NCI-H187 treated with DMSO at 0.1 percent for 48 hours (cell line): ENCODE measurements at places on chromosomes 7 and 10.

- DNase-seq = no peak
Observed at GRCh38 chr7:7992506-7992905, 23.9 kb downstream of the GLCCI1 start.

- DNase-seq = no peak
Observed at GRCh38 chr7:23759671-23760391, 49.8 kb downstream of the STK31 start.

DNA sequence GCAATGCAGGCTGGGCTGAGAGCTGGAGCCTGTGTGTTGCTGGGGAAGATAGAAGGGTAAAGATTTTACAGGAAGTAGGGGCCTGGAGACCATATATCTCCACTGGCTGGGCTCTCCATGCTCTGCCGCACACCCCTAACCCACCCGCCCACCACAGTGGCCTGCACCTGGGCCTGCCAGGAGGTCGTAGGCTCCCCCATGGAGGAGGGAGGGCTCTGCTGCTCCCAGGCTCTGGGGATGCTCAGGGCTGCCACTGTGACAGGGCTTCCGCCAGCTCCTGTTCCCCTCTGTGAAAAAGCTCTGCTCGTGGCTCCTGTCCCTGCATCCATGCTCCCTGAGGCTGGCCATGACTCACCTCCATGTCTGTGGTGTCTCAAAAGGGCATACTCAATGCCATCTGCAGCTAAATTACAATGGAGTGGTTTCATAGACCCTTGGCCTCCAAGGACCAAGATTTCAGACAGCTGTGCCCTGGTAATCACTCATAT, 106.0 kb downstream of the CXCL12 start:
- no peak for DNase-seq

- DNase-seq = no peak
Observed at GRCh38 chr10:119770928-119771327, 45.1 kb downstream of the INPP5F start.

GRCh38 chr7:2012981-2013380, 219.8 kb downstream of the MAD1L1 start:
- no peak for DNase-seq

- DNase-seq = no peak
Observed at GRCh38 chr7:33928986-33929385, 23.6 kb downstream of the BMPER start.

- DNase-seq = no peak
Observed at GRCh38 chr7:141339603-141340002, 211.6 kb upstream of the AGK start.

GRCh38 chr7:128154504-128154903, 86.6 kb upstream of the LEP start:
- DNase-seq = no peak

DNA sequence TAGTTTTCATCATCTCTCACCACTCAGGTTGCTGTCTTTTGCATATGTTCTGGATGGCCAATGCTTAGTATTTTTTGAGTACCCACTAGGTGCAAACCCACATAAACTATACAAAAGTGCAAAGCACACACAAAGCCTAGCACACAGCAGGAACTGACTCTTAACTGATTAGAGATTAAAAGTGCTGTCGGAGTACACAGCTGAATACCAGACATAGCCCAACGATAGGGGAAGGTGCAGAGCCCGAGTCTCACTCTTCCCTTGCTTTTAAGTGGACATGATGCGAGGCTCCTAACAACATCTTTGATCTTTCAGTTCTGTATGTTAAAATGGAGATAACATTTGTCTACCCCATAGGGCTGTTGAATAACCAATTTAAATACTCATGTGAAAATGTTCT, 90.8 kb downstream of the DPY19L1 start:
- DNase-seq = no peak

- DNase-seq = no peak
Observed at GRCh38 chr10:112213836-112214235, 30.3 kb upstream of the GPAM start.

DNA sequence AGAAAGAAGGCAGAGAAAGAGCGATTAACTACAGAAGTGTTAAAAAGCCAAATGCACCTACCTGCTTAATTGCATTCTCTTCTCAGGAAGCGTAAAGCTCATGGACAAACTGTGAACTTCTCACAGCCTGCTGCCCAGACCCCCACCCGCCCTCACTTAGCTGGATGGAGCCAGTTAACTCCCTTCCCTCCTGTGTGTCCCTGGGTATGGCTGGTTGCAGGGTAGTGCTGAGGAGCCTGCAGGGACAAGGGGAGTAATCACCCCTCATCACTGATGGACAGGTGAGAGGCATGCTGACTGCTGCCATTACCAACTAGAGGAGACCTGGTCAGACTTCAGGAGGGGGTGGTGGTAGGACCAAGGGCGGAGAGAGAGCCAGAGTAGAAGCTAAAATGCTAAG, 37.5 kb downstream of the ENO4 start:
- DNase-seq = no peak

- no peak for DNase-seq
Observed at GRCh38 chr10:113517165-113517900, 35.5 kb upstream of the HABP2 start.

DNA sequence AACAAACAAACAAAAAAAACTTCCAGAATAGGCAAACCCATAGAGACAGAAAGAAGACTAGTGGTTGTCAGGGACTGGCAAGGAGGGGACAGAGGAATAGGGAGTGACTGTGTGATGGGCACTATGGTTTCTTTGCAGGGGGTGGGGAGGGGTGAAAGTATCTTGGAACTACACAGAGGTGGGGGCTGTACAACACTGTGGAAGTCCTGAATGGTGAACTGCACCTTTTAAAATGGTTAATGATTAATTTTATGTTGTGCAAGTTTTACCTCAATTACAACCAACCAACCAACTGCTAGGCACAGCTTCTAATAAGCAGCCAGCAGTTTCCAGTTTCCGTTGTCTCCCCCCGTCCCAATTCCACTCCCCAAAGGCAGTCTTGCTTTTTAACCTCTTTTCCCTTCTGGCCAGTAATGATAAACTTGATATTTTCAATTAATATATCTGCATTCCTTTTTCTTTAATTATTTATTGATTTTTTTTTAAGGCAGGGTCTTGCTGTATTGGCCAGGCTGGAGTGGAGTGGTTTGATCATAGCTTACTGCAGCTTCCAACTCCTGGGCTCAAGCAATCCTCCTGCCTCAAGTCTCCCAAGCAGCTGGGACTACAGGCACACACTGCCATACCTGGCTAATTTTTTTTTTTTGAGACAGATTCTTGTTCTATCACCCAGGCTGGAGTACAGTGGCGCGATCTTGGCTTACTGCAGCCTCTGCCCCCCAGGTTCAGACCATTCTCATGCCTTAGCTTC, 46.8 kb downstream of the HIP1 start:
- no peak for DNase-seq

DNA sequence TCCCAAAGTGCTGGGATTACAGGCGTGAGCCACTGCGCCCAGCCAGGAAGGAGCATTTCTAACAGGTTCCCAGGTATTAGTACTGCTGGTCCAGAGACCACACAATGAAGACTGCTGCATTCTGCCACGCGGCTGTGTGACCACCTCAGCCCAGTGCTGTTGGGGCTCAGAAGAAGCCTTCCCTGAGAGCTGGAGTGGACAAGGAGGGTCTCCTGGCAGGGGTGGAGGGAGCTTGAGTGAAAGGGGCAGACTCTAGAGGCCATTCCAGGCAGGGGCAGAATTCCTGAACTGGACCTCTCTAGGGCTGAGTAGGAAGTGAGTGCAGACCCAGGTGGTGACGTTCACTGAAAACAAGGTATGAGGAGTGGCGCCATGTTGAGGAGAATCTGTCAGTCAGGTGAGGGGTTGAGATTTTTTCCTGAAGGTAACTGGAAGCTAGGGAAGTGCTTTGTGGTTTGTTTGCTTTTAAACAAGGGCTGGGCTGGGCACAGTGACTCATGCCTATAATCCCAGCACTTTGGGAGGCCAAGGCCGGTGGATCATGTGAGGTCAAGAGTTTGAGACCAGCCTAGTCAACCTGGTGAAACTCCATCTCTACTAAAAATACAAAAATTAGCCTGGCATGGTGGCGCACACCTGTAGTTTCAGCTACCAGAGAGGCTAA, 67.6 kb downstream of the TACC2 start:
- DNase-seq = no peak

GRCh38 chr7:33457039-33457438, 327.7 kb downstream of the BBS9 start:
- DNase-seq = no peak

DNA sequence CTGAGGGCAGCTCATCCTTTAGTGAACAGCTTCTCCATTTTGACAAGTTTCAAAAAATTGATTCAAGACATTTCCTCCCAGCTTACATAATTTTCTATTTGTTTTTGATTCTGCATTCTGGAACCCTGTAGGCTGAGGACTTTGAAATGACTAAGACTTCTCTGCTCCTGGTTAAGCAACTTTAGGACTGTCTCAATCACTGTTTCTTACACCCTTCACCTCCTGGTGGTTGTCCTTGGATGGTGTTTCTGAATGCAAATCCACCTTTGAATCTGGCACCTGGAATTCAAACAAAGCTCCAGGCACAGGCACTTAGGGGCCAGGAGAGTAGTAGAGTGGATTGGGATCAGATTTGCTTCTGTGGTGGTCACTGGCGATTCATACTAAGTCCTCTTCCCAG, 595.5 kb downstream of the LRMDA start:
- no peak for DNase-seq

DNA sequence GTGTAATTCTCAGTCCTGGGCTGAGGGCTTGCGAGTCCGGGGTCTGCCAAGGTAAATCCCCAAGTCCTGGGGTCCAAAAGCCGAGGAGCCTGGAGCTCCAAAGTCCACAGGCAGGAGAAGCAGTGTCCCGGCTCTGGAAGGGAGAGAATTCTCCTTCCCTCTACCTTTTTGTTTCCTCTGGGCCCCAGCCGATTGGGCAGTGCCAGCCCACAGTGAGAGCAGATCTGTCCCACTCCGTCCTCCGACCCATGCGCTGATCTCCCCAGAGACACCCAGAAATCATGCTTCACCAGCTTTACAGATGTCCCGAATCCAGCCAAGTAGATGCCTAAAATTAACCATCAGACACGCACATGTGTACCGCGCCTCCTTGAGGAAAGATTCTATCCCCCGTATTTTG, 8.1 kb upstream of the VIPR2 start:
- DNase-seq = no peak

GRCh38 chr7:129911790-129912189, 41.0 kb downstream of the UBE2H start:
- DNase-seq = no peak

GRCh38 chr10:78702876-78703275, 365.9 kb upstream of the ZMIZ1 start:
- no peak for DNase-seq

- no peak for DNase-seq
Observed at GRCh38 chr7:158415316-158415715, 172.3 kb downstream of the PTPRN2 start.

DNA sequence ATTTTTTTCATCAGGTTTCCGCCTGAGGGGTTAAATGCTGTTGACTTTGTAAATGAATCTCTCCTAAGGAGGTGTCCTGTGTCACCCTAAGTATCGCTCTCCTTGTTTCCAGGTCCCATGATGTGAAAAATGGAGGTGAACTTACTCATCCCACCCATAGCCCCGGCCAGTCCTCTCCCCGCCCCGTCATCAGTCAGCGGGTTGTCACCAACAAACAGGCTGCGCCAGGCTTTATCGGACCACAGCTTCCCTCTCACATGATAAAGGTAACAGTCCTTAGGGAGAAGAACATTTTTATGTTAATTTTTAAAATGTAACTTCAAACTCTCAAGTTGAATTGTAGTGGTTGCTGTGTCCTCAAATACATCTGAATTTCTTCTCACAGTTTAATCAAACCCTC, 116.5 kb downstream of the ANKRD61 start:
- DNase-seq = no peak

DNA sequence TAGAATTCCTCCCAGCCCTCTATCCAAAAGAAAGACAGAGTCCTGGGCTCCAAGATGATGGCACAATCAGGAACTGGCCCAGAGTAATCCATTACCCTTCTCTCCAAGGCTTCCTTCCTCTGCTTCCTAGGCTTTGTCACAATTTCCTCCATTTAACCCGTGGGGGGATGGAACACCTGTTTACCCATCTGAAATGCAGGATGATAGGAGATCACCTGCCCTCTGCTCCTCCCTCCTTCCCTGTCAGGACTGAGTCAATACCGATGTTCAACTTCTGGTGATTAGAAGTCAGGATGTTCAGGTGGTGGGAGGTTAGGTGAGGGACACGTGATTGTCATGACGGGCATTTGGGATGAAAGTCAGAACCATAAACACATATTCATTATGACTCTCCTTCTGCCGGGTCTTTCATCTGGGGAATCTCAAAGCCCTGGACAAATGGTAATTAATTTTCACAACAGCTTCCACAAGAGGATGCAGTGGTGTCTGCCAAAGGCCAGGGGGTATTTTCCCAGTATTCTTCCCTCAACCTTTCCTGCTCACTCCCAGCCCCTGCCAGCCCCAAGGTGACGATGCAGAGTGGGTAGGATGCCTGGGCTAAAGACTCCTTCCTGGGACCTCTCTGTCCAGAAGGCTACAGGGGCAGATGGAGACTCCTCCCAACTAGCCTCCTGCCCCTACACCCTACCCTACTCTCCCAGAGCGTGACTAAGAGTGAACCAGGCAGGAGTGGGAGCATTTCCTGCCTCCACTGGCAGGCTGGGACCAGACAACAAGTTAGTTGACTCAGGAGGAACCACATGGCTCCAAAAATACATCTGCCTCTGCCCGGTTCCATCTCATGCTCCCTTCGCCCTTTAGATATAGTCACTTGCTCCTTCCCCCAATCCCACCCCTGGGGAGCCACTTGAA, 27.9 kb downstream of the DUSP5 start:
- DNase-seq = no peak

DNA sequence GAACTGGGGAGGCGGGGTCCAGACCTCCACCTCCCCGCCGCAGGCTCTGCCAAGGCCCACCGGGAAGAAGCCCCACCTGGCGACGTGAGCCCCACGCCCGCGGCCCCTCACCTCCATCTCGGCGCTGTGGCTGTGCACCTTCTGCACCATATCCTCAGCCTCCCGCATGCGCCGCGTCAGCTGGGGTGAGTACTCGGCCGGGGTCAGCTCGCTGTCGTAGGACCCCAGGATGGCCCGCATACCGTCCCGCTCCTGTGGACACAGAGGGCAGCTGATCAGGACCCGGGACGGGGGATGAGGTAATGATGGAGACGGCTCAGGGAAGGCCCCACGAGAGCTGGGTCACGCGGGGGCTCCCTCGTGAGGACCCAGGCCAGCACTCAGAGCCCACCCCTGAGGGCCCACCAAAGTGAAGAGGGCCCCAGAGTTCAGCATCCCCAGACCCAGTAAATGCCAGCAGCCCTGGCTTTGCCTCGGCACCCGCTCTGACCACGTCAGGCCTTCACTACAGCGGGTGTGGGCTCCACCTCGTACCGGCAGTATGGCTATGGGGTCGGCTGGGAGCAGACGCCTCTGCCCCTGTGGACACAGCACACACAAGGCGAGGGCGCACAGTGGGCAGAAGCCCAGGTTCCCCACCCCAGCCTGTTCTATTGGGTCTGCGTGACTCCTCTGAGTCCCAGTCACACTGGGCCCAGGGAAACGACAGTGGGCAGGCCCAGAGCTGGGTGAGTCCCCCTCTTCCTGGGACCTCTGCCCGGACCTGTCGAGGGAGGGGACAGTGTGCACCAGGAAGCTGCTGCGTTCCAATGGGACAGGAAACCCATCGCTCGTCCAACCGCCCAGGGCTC, 218.1 kb downstream of the MAD1L1 start:
- no peak for DNase-seq
